SJSA1 (cell line): ENCODE measurements at places on chromosomes 6 and 20.

- DNase-seq = no peak
Measured at GRCh38 chr6:137731600-137731959, 135.5 kb upstream of the TNFAIP3 start.

DNA sequence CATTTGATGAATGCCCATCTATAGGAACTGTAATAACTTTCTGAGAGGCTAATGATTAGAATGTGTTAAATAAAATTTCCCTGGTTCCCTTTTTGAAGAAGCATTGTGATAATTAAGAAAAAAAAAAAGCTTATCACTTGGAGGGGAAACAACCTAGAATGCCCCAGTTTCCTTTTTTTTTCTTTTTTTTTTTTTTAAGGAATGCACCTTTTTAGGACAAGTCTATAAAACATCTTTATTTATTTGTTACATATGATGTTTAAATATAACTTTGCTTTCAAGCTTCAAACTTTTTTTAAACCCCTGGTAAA is 7.3 kb upstream of the MRPS10 start:
- DNase-seq = no peak

DNA sequence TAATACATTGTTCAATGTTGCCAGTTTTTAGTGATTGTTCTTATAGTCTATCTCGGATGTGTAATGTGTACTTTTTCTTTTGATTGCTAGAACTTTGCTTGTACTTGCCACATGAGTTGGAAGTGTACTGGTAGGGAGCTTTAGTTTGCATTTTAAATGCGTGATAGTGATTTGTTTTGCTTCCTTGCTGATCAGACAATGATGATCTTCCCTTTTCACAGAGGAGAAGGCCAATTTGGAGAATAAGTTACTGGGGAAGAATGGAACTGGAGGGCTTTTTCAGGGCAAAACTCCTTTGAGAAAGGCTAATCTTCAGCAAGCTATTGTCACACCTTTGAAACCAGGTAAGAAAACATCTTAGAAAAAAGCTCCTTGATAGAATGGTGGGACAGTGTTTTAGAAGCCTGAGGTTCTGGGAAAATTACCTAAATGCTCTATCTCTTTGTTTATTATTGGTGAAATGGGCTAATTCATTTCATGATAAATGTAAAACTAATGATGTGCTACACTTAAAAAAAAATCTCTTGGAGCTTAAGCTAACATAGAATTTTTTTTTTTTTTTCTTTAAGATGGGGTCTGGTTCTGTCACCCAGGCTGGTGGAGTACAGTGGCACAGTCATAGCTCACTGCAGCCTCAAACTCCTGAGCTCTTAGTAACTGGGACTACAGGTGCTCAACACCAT is 20.9 kb downstream of the TPX2 start:
- no peak for DNase-seq

- DNase-seq = no peak
Measured at GRCh38 chr6:91694016-91694654, 1107.3 kb upstream of the MAP3K7 start.
